ENCODE measurements at places on chromosomes 5 and 9.
A peak's percentile ranks its signal among the peaks of the same experiment; 100 is the strongest.

DNA sequence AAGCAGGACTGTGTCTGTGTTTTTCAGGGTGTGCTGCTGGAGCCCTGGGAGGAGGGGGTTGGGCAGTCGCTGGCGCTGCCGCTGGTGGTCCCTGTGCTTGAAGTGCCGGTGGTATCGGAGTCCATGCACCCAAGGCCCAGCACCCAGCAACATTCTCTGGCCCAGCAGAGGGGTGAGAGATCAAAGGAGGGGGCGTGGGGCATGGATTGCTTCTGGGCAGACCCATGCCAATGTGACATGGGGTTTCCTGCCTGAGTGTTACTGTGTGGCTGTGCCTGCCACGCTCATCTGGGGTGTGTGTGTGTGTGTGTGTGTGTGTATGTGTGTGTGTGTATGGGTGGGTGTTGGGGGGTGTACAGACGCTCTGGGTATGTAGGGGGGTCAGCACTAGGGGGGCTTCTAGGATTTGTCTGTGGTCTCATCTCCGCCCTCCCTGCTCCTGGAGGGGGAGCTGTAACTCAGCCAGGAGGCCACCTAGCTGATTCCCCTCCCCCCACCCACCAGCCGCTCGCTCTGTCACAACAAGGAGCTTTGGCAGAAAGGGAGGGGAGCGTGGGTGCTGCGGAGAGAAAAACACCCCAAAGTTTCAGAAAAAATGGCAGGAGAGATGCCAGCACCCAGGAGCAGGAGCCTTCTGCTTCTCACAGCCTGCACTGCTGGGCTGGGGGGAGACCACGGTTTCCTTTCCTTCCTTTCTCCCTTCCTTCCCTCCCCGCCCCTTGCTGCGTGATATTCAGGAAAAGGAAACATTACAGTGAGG, 35.9 kb upstream of the HSPA9 start:
- peak; percentile 67 for DNase-seq

- DNase-seq: no peak
Observed at GRCh38 chr5:149224282-149224681, 47.4 kb upstream of the AFAP1L1 start.

- DNase-seq: no peak
Observed at GRCh38 chr5:54540286-54540685, 22.7 kb downstream of the SNX18 start.

DNA sequence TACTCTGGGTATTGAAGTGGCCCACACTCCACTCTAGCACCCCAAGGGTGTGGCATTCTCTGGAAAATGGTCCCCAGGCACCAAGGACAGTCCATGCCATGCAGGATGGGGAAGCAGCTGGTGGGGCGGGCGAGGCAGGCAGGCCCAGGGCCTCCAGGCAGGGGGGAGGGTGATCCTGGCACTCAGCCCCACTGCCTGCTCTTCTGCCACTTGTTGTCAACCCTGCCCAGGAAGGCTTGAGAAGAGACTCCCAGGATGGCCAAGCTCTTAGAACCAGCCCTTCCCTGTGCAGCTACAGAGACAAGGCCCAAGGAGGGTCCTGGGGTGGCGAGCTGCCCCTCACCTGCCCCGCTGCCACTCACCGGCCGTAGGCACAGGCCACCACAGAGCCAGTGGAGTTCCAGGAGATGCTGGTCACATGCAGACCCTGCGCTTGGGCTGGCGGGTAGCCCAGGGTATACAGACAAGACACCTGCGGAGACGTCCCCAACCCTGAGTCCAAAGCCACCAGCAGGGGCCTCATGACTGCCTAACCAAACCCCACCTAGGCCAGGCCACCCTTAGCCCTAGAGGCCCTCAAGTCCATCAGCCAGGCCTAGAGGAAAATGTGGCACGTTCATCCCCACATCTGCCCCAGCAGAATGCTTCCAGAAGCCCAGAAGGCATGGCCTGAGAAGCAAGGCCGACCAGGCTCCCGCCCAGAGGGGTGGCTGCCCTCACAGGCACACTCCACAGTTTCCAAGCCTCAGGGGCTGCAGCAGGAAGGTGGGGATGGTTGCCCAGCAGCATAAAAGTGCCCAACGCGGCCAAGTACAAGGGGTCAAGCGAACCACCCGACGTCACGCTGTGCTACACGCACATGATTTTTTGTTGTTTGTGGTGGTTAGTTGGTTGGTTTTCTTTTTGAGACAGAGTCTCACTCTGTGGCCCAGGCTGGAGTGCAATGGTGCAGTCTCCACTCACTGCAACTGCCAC, 19.8 kb downstream of the DYNC2I2 start:
- no peak for DNase-seq

- no peak for DNase-seq
Observed at GRCh38 chr9:73816905-73817304, 665.2 kb downstream of the ANXA1 start.

DNA sequence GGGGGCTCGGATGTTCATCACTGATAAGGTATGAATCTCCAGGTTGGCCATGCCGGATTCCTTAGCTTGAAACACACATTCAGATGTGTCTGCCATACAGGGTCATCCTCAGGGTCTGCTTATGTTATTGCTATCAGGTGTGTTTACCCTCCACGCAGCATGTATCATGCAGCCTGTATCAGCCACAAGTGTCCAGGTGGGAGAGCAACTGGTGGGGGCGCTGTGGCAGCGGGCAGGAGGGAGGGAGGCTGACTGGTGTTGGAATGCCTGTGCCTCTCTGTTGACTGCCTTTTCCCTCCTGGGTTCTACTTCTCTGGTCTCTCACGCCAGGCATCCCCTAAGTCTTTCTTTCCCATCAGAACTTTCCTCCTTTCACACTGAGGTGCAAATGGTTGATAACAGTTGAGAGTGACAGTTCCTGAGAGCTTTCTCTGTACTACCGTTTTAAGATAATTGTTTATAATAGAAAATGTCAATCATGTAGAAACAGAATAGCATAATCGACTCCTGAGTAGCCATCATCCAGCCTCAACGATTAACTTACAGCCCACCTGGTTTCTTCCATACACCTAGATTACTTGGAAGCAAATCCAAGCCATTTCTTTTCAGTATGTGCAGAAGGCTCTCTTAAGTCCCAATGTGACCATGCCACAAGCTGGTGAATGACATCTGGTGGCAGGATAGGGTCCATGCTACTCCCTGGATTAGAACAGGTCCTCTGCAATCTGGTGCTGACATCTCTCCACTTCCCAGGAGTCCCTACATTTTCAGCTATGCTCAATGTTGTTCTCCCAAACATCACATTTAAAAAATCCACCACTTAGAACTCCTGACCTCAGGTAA, 86.6 kb downstream of the ACER2 start:
- no peak for DNase-seq

DNA sequence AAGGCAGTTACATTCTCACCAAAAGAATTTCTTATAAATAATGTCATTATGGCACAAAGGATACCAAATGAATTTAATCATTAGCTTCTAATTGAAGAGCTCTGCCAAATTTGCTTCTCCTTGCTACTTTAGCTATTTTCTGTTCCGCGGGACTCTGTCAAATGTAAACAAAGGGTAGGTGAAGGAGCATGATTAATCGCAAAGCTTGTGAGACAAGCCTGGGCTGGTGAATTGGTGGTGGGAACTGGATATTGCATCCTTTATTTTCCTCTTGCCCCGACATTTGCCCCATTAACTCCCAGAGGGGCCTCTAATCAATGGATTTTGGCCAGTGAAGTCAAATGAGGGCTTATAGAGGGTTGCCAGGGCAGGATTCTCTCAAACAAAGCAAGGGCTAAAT, 234.2 kb upstream of the RFX3 start:
- no peak for DNase-seq

DNA sequence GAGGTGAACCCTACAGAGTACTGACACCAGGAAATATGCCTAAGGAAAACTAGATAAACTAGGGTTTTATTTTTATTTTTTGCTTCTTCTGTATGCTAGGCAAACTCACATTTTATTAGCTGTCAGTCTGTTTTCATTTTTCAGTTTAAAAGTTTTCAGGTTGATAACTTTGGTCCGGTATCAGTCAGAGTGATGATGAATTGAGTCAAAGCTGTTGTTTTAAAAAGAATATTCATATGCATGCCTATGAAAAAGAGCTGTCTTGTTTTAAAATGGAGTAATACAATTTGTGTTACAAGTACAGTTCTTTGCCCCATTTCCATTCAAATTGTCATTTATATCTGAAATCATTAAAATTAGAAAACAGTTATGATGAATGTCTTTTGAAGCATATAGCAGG, 22.6 kb downstream of the MAP3K1 start:
- no peak for DNase-seq

GRCh38 chr5:115543365-115544042, 1.1 kb downstream of the FEM1C start:
- no peak for DNase-seq

DNA sequence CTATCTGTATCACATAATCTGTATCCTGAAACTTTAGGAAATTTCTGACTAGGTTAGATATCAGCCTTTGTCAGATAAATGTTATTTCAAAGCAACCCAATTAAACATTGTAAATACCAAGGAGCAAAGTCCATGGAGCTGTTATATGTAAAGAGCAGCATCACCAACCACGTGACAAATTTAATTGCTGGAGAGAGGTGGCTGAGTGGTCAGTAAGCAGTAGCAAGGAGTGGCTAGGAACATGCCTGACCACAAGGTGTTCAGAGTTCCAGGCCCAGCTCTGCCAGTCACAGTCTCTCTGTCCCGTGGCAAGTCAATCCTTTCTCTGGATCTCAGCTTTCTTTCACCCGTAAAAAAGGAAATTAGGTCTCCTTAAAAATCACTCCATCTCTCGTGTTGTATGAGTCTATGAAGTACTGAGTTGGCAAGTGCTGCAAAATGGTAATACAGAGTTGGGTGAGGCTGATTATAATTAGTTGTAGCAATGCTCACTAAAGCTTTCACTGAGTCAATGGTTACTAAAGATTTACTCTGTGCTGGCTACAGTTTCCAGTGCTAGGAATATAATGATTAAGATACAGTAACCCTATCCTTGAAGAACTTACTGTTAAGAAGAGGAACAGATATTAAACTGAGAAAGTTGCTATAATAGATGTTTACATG, 166.1 kb downstream of the GNAQ start:
- DNase-seq: no peak

GRCh38 chr5:144028636-144029035, 141.8 kb downstream of the YIPF5 start:
- no peak for DNase-seq

GRCh38 chr9:16704116-16705110, 166.1 kb downstream of the BNC2 start:
- peak; percentile 29 for DNase-seq

- no peak for DNase-seq
Observed at GRCh38 chr5:57804007-57804444, 321.4 kb upstream of the ACTBL2 start.

GRCh38 chr5:1666812-1667588, 132.6 kb downstream of the MRPL36 start:
- DNase-seq: no peak

DNA sequence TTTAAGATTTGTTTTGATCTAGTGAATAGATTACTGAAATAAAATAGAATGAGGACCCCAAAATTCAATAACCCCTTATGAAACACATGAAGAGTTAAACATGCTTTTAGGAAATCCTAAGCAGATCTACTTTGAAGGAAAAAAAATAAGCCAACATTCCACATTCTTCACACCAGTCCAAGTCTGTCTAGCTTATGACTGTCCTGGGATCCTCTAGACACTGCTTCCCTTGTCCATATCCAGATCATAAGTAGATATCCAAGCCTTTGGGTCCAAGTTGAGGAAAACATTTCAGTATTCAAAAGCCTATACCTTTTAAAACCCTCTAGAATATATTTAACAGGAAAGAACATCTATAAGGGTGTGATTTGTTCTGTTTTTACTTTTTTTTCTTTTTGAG, 58.8 kb upstream of the MINAR2 start:
- no peak for DNase-seq

- no peak for DNase-seq
Observed at GRCh38 chr5:161286066-161286655, 260.4 kb downstream of the GABRB2 start.

GRCh38 chr5:95919658-95920057, 42.0 kb downstream of the ELL2 start:
- DNase-seq: no peak

- DNase-seq: no peak
Observed at GRCh38 chr9:126551812-126552211, 61.9 kb upstream of the LMX1B start.

- no peak for DNase-seq
Observed at GRCh38 chr9:69199769-69200470, 25.8 kb downstream of the TJP2 start.

DNA sequence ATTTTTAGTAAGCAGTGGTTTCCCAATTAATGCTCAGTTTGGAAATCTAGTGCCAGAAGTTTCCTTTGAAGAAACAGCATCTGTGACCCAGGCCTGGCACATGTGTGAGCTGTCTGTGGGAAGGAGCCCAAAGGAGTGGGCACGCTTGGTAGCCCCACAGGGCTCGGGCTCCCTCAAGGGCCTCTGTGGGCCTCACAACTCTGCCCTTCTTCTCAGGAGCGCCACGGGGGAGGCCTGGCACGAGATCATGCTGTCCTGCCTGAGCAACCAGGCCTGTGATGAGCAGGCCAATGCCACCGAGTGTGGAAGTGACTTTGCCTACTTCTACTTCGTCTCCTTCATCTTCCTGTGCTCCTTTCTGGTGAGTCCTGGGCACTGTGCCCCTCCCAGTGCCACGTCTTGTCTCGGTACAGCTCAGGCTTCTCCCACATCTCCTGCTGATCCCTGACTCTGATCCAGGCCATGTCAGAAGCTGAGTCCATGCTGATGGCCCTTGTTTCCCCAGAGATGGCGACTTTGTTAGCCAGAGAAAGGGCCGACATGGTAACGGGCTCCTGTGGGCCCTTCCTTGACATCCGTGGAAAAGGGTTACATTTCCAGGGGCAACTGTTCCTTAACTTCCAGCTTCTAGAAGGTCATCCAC, 200.4 kb downstream of the CACNA1B start:
- DNase-seq: no peak

DNA sequence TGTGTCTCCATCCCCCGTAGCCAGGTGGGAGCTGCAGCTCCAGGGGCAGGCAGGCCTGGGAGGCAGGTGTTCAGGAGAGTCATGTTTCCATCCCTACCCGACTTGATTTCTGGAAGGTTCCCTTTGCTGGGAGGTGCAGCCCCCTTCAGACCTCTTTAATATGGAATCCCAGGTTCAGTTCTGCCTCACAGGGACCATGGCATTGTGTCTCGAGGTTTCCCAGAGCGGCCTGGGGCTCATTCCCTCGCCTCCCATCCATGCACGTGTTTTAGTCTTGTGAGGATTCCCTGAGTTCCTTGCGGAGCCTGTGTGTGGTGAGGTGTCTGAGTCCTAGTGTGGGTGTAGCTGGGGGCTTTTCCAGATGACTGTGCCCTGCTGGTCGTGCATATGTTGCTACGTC, 16.5 kb upstream of the AHRR start:
- DNase-seq: no peak

All from SK-N-DZ (cell line).